Pulmonary artery endothelial cell (primary cell): ENCODE measurements at places on chromosomes 3 and 15. TPM values are rescaled to one million over a fixed set of nuclear protein-coding genes. Genes with fewer than 3 reads are reported as not detected.

GRCh38 chr15:62782071-62782841 is 260.3 kb upstream of the TPM1 start:
- DNase-seq = peak; percentile 71

CACNA2D2 gene
- total RNA-seq = not detected in 2 replicates

SCG5 gene
- 0.74 and 0.92 TPM in 2 replicates for total RNA-seq

- no peak for DNase-seq
These were observed 26.8 kb upstream of the ELP6 start for GRCh38 chr3:47540281-47540680.

GABRR3 gene
- not detected in 2 replicates for total RNA-seq

- no peak for DNase-seq
These were observed 66.4 kb downstream of the USP13 start for GRCh38 chr3:179719048-179719734.

DNA sequence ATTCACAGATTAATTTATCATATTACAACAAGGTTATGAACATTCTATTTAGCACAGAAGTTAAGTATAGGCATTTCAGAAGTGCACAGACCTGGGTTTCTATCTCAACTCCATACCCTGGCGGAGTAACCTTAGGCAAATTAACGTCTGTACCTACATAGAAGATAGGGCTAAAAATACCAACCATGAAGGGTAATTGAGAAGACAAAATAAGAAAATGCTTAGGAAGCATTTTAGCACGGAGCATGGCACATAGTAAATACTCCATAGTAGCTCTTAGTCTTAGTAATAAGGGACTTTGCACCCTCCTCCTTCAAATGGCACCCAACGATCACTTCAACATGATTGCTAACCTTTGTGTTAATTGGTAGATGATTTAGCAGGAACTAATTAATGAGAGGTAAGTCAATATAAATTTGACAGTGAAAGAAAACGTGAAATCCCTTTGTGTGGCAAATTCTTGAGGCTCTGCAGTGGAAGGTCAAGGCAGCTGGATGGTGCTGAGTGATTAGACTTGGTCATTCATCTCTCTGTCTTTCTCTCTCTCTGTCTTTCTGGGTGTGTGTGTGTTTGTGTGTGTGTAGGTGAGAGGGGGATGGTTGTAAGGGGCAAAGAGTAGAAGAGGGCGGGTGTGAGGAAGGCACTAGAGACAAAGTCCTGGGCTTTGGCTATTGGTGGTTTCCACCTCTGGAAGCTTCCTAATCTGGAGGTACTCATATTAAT is 131.1 kb upstream of the PHLDB2 start:
- DNase-seq = no peak

GRCh38 chr3:41580274-41580959 is 381.1 kb downstream of the CTNNB1 start:
- DNase-seq = no peak

DNA sequence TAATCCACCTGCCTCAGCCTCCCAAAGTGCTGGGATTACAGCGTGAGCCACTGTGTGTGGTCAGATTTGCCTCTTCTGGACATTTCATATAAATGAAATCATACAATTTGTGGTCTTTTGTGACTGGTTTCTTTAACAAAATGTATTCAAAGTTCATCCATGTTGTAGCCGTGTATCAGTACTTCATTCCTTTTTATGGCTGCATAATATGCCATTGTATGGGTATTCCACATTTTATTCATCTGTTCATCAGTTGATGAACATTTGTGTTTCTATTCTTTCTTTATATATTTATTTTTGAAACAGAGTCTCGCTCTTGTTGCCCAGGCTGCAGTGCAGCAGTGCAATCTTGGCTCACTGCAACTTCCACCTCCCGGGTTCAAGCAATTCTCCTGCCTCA is 25.8 kb downstream of the WDR76 start:
- no peak for DNase-seq

- no peak for DNase-seq
These were observed 593 bp downstream of the PRR23A start for GRCh38 chr3:139005356-139005993.

- no peak for DNase-seq
These were observed 43.5 kb upstream of the LRRC3B start for GRCh38 chr3:26579116-26579515.

ACTC1 gene
- not detected in 2 replicates for total RNA-seq

GRCh38 chr15:80883641-80884040 is 104.5 kb downstream of the CEMIP start:
- DNase-seq = no peak

WDR93 gene
- total RNA-seq = under 0.01 and 0.07 TPM in 2 replicates

GRCh38 chr3:13278783-13279531 is 141.2 kb downstream of the NUP210 start:
- no peak for DNase-seq
